ENCODE measurements at places on chromosomes 4 and X.
A peak's percentile ranks its signal among the peaks of the same experiment; 100 is the strongest.

DNA sequence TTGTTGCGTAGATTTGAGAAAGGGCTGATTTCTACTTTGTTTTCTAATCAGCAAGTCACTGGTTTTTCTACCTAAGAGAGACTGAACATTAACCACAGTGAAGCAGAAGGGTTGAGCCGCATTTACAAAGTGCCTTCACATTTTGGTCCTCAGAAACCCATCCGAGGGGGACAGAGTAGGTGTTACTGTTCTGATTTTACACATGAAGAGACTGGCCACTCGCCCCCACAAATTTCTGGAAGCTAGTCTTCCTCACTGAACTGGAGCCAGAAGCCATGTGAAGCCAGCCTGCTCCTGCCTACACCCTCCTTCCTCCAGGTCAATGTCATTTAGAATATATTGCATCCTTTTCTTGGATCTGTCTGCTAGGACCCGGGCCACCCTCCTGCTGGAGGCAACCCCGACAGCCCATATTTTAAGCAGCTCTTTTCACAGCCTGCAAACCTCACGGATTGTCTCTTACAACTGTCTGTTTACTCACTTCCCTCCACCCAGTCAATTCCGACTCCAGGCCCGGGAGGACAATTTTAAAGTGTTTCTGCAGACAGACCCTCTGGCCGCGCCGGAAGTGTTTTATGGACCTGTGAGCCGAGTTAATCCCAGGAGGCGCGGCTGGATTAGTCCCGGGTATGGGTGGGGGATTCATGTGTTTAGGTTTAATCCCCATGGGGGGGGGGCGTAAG lies 73.2 kb upstream of the BCOR start:
- DNase-seq, result no peak
- no peaks in the 10 kb centered on the region for H3K36me3 ChIP-seq
- peaks cover 32% of the 10 kb centered on the region for H3K27me3 ChIP-seq
- peak overlapping the region; percentile 62 for H3K4me3 ChIP-seq
- H3K27ac ChIP-seq, result peak overlapping the region; percentile 85

DNA sequence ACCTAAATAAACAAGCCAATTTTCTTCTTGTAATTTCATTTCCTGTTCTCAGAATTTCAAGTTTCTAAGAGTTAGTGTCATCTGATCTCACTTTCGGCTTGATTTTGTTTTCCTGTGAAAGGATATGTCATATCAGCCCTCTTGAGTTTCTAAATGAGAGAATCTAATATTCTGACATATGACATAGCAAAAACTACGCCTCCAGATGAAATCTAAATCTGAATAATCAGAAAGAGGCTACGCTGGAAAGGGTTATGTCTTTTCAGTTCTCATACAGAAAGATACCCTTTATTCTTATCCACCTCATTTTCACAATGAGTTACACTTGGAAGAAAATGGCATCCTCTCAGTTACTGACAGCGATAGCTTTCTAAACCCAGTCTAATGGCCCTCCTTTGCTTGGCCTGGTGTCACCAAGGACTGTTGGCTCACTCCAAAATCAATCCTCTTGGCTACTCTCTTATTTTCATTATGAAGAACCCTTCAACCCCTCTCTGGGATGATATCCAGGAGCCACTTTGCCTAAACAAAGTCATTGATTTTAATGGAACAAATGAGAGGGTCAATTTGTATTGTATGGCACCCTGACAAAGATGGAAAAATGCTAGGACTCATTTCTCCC lies 65.6 kb downstream of the ASB9 start:
- H3K36me3 ChIP-seq, result no peaks in the 10 kb centered on the region
- no peaks in the 10 kb centered on the region for H3K4me1 ChIP-seq
- no peak for DNase-seq
- H3K4me3 ChIP-seq, result no peak overlapping the region
- no peaks in the 10 kb centered on the region for H3K27me3 ChIP-seq

DNA sequence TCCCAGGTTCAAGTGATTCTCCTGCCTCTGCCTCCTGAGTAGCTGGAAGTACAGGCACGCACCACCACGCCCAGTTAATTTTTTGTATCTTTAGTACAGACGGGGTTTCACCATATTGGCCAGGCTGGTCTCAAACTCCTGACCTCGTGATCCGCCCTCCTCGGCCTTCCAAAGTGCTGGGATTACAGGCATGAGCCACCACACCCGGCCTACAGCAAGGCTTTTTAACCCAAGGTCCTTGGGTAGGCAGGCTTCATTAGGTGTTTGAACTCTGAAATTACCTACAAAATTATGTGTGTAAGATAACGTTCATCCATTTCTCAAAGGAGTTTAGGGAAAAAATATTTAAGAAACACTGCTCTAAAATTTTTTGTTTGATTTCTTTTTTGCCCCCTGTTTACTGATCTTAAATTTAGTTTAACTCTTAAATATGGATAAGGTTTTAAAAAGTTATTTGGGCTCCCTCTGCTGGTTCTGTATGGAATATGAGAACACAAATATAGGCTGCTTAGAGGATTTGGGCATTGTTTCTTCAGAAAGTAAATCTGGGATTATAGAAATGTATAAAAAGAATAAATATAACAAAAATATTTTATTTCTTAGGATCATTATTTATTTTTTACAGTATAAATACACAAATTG lies 92.8 kb downstream of the CBR4 start:
- peak overlapping the region; percentile 49 for H3K27ac ChIP-seq
- peaks cover 6% of the 10 kb centered on the region for H3K4me1 ChIP-seq
- no peak for DNase-seq
- no peaks in the 10 kb centered on the region for H3K27me3 ChIP-seq
- H3K36me3 ChIP-seq, result no peaks in the 10 kb centered on the region

DNA sequence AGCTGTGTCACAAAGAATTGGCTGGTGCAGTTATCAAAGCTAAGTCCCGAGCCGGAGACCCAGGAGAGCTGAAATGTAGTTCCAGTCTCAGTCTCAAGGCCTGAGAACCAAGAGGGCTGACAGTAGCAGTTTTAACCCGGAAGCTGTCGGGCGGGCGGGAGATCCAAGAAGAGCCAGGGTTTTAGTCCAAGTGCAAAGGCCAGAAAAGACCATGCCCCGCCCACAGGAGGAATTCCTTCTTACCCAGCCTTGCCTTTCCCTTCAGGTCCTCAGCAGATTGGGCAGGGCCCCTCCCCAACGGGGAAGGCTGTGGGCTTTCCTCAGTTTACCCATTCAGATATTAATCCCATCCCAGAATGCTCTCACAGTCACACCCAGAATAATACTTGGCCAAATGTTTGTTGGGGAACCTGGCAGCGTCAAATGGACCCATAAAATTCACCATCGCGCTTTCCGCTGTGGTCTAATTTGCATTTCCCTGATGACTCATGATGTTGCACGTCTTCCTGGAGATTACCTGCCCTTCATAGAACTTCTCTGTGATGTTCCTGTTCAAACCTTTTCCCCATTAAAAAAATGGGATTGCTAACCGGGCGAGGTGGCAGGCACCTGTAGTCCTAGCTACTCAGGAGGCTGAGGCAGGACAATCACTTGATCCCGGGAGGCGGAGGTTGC lies 16.2 kb downstream of the MAEA start:
- H3K27me3 ChIP-seq, result no peaks in the 10 kb centered on the region
- no peak overlapping the region for H3K27ac ChIP-seq
- peaks cover 35% of the 10 kb centered on the region for H3K4me1 ChIP-seq
- DNase-seq, result no peak

GRCh38 chrX:7891928-7892327 lies 35.3 kb downstream of the PNPLA4 start:
- no peaks in the 10 kb centered on the region for H3K27me3 ChIP-seq
- H3K4me1 ChIP-seq, result no peaks in the 10 kb centered on the region
- DNase-seq, result no peak
- H3K27ac ChIP-seq, result no peak overlapping the region
- no peaks in the 10 kb centered on the region for H3K36me3 ChIP-seq

Data from gastrocnemius medialis (tissue), 4 donors.